ENCODE measurements at places on chromosomes 13 and 19.

DNA sequence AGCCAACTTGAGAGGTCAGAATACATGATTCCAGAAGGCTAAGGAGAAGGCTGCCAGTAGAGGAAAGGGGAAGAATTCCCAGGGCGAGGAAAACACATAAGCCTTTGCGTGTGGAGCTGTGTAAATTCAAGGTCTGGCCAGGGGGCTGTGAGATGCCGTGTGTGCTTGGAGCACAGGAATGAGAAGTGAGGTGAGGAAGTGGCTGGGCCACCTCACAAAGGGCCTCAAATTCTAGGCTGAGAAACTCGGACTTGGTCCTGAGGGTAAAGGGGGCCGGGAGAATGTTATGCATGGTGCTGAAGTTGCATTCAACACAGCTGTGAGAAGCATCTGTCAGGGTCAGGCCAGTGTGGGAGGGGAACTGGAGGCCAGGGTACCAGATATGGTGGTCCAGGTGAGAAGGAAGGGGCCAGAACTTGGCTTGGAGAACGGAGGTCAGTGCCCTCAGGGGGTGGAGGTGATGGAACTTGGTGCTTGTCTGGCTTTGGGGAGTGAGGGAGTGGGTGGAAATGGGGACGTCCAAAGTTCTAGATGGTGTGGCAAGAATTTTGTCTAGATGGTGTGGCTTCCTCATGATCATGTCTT, 4.9 kb upstream of the ZNF580 start:
- DNase-seq, result no peak

GRCh38 chr19:35108730-35109129, 6.9 kb upstream of the FXYD3 start:
- DNase-seq, result no peak

DNA sequence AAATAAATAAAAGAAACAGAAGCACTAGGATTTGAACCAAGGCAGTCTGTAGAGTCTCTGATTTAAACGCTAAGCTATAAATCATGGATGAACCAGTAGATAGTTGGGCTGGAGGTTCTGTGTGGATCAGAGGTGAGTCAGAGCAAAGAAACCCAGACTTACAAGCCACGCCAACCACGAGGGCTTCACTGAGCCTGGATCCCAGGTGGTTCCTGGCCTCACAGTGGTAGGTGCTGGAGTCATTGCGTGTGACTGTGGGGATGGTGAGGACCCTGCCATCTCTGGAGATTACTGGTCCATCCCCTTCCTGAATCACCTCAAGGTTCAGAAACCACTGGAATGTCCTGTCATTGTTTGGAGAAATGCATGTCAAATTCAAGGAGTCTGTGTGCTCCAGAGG, 19.3 kb upstream of the CEACAM20 start:
- DNase-seq, result no peak

- DNase-seq, result no peak
Measured at GRCh38 chr19:5115771-5116202, 146.9 kb downstream of the KDM4B start.

- DNase-seq, result no peak
Measured at GRCh38 chr13:110942248-110942981, 27.5 kb upstream of the ANKRD10 start.

DNA sequence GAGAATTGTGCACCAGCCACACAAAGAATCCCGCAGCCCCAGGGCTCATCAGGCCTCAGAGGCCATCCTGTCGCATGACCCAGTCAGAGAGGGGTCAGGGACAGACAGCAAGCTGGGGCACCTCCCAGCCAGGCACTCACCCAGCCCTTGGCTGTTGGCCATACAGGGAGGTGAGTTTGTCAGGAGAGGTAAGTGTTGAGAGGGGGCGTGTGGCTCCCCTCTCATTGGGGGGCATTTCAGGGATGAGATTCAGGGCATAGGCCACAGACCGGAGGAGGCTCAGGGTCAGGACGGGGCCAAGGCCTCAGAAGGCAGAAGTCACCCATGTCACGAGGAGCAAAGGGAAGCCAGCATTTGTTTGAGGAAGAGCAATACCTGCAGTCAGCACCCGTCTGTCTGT, 37.1 kb downstream of the MYO9B start:
- no peak for DNase-seq

- DNase-seq, result peak; percentile 11
Measured at GRCh38 chr13:74554569-74555275, 420.5 kb upstream of the KLF12 start.

GRCh38 chr13:102141625-102142472, 260.0 kb downstream of the FGF14 start:
- no peak for DNase-seq

- no peak for DNase-seq
Measured at GRCh38 chr13:81927347-81927746, 1586.4 kb upstream of the SPRY2 start.

GRCh38 chr13:51330791-51331190, 8.7 kb upstream of the SERPINE3 start:
- DNase-seq, result no peak

- no peak for DNase-seq
Measured at GRCh38 chr13:35356572-35356971, 119.9 kb downstream of the MAB21L1 start.

DNA sequence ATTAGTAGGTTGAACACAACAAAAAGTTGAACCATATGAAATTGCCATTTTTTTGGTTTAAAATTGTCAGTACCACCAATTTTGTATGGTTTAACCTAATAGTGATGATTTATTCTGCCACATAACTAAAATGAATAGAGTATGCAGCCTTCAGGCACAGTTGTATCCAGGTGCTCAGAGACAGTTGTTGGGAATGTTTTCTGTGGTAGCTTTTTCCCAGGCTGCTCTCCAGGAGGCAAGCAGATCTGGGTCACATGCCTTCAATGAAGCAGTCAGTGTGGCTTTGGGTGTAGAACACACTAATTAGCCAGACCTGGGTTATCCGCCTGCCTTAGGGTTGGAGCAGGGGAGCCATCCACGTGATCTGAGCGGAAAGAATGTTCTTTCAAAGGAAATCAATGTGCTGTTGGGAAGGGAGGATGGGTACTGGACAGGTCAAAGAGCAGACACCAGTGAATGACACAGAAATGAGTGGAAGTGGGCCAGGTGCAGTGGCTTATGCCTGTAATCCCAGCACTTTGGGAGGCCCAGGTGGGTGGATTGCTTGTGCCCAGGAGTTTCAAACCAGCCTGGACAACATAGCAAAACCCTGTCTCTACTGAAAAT, 28.6 kb downstream of the MARK4 start:
- DNase-seq, result no peak

GRCh38 chr13:100633461-100633860, 41.1 kb downstream of the TMTC4 start:
- no peak for DNase-seq

DNA sequence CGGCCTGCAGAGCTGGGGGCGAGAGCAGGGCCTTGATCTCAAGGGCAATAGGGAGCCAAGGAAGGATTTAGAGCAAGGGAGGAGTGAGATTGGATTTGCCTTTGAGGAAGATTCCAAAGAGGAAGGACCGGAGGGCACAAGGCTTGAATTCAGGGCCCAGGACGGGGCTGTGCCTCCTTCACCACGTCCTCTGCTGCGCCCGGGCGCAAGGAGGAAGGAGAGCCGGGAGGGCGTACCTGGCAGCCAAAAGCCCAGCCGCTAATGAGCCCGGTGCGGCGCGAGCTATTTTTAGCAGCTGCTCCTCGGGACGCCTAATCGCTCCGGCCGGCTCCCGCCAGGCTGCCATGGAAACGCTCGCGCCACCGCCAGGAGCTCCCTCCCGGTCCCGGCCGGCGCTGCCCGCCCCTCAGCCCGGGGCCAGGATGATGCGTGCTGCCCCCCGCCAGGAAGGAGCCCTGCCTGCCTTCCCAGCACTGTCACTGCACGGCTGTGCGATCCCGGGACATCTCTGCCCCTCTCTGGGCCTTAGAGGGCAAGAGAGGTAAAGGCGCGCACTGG, 31.3 kb downstream of the TINCR start:
- DNase-seq, result peak; percentile 63

DNA sequence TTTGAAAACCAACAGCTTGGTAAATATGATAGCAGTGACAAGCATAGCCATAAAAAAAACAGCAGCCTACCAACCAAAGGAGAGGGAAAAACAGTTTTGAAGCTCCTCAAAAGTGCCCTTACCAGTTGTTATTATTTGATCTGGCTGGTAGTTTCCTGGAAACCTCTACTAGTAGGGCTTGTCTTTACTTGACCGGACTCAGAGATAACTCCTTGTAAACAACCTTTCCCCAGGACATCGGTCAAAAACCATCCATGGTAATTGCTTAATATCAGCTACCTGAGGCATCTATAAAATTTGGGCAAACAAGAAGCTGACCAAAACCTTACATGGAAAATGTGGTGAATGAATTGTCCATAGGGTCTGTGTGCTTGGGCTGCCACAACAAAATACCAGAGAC, 210.9 kb downstream of the FGF14 start:
- no peak for DNase-seq

GRCh38 chr19:56933014-56933705, 92.6 kb upstream of the PEG3 start:
- no peak for DNase-seq

- DNase-seq, result no peak
Measured at GRCh38 chr13:30192320-30193093, 114.8 kb downstream of the KATNAL1 start.

DNA sequence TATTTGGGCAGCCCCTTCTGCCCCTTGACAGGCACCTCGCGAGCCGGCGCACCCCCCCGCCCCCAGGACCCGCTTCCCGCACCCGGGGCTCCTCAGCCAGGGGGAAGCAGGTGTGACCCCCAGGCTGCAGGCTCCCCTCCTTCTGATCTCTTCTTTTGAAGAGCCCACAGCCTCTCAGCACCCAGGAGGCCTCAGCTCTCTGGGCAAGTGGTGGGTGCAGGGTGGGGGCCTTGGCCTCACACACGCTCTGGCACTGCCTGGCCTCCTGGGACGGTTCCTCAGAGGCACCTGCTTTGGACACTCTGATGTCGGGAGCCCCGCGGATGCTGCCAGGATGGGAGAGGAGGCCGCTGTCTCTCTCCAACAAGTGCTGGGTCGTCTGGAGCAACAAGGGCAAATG, 1.5 kb upstream of the C13orf46 start:
- no peak for DNase-seq

DNA sequence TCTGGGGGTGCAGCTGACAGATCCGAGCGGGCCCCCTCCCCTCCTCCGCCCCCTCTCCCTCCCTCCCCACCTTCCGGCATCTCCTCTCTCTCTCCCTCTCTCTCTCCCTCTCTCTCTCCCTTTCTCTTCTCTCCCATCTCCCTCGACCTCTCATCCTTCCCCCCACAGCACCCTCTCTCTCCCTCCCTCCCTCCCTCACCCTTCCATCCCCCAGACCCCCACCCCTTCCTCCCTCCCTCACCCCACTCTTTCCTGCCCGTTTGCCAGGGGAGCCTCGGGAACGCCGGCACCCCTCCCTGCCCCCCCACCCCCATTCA, 666 bp downstream of the CELF5 start:
- DNase-seq, result no peak

GRCh38 chr13:26558987-26559386, 1.5 kb downstream of the WASF3 start:
- DNase-seq, result no peak

DNA sequence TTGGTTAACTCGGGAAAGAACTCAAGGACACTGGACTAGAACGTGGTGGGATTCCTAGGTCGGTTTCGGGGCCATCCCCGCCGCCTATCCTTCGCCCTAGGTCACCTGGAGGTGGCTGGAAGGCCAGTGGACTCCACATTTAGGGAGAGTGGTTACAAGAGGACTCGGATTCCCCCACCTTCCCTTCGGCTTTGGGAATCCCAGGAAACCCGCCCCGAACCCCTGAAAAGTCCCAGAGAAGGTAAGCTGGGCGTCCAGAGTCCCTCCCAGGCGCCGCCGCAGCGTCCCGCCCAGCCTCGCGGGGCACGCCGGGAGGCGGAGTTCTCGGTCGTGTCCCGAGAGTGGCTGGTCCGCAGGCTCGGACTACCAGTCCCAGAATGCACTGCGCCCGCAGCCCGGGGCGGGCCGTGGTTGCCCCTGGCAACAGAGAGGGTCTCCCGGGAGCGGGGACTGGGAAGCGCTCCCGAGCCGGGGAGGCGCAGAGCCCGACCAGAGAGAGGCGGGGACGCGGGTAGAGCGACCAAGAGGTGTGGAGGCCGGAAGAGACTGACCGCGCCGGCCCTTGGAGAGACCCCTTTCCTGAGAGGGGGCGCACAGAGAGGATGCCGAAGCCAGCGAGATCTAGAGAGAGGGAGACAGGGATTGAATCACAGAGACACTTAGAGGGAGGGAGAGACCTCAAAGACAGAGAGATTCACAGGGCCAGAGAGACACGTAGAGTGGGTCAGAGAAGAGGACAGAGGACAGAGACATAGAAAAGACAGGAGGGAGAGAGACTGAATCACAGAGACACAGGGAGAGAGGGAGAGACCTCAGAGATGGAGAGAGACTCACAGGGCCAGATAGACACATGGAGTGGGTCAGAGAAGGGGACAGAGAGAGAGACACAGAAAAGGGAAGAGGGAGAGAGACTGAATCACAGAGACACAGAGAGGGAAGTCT, 2.6 kb upstream of the PRKCG start:
- peak; percentile 82 for DNase-seq

GRCh38 chr19:56725829-56726424, 54.4 kb upstream of the ZNF835 start:
- DNase-seq, result no peak

DNA sequence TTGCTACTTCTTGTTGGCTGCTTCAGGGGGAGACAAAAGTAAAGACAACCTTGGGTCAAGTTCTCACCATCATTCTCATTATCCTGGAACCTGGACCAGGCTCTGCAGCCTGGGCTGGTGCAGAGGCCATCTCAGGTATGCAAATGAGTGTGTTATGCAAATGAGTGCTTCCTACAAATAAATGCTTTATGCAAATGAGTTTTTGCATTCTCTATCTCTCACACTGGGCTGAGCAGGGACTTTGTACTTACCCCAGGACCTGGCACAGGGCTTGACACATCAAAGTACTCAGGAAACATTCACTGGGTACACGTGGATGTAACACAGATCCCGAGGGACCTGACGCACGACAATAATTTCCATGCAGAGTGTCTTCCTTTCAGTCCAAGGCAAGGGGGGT, 103.0 kb downstream of the DNAJC15 start:
- DNase-seq, result no peak

GRCh38 chr13:28582892-28583240, 76.1 kb upstream of the POMP start:
- DNase-seq, result no peak

- no peak for DNase-seq
Measured at GRCh38 chr19:39497996-39498797, 550 bp upstream of the DLL3 start.

DNA sequence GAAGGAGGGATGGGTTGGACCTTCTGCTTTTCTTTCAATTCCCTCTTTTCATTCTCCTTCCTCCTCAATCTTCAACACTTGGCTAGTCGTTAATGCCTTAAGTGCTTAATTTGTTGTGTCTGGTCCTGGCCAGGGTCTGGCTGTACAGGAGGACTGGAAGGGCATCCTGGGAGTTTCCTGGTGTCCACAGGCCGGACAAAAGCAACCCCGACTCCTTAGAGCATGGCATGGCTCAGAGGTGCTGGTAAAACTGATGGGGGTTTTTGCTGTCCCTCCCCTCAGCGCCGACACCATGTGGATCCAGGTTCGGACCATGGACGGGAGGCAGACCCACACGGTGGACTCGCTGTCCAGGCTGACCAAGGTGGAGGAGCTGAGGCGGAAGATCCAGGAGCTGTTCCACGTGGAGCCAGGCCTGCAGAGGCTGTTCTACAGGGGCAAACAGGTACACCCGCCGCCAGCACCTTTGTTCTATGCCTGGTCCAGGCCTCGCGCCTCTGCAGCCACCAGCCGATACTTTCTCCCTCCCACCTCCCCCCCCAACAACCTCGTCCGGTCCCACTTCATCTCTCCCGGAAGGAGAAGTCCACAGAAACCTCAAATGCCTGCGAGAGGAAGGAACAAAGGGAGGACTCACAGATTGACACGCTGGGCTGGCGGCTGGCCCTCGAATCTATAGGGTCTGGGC, 1.4 kb downstream of the UHRF1 start:
- no peak for DNase-seq

Measured in NCI-H446 treated with DMSO at 0.1 percent for 48 hours (cell line).